ENCODE measurements at places on chromosomes 7 and 10.

- no peak for DNase-seq
Observed at GRCh38 chr7:44625526-44626471, 19.4 kb downstream of the OGDH start.

GRCh38 chr10:129756912-129757901, 206.9 kb downstream of the EBF3 start:
- peak; percentile 9 for DNase-seq

- DNase-seq = no peak
Observed at GRCh38 chr10:114303556-114303955, 64.5 kb downstream of the VWA2 start.

GRCh38 chr7:51590746-51591145, 274.1 kb upstream of the COBL start:
- DNase-seq = no peak

- peak; percentile 51 for DNase-seq
Observed at GRCh38 chr10:100996678-100997359, 2.8 kb upstream of the LZTS2 start.

- DNase-seq = no peak
Observed at GRCh38 chr7:139696552-139696951, 81.2 kb downstream of the HIPK2 start.

- DNase-seq = no peak
Observed at GRCh38 chr7:155222061-155222460, 75.6 kb upstream of the INSIG1 start.

GRCh38 chr7:113217314-113217713, 99.0 kb upstream of the SMIM30 start:
- no peak for DNase-seq

GRCh38 chr7:134502463-134503371, 24.6 kb upstream of the AKR1B10 start:
- DNase-seq = no peak

DNA sequence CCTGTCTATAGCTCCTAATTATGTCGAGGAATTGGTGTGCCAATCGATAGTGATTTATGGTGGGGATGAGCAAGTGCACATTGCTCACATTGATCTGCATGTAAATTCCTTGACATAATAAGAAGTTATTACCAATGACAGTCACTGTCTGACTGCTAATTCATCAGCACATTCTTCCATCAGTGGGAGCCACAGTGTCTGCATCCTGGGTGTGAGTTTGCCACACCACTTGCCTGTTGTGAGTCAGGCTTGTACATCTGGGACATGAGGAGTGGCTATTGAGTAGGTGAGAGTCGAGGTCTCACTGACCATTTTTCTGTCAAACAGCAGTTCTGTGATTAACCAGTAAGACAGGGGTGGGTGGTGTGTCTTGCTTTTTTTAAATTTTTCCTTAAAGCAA, 263.4 kb downstream of the LRMDA start:
- DNase-seq = no peak

DNA sequence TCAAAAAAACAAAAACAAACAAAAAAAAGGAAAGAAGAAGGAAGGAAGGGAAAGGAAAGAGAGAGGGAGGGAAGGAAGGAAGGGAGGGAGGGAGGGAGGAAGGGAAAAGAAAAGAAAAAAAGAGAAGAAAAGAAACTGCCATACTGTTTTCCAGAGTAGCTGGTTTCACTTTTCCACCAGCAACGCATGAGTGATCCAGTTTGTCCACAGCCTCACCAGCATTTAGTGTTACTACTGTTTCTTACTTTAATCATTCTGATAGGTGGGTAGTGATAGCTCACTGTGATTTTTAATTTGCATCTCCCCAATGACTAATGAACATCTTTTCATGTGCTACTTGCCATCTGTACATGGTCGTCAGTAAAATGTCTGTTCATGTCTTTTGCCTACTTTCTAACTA, 9.6 kb downstream of the GSTK1 start:
- DNase-seq = no peak

DNA sequence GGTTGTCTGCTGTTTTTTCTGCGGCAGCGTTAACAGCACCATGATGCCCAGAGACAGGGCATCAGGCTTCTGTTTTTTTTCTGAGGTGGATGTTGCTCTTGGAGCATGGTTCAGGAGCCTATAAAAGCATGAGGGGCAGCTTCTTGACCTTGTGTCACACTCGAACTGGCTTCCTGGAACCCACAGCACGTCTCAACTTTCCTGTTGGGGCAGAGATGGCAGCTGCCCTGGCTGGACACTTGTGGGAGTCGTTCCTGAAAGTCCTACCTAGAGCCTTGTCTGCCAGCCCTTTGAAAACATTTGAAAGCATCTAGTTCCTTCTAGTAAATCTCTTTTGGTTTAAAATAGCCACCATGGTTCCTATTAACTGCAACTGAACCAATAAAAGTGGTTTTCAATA, 28.9 kb upstream of the PRKAG2 start:
- no peak for DNase-seq

DNA sequence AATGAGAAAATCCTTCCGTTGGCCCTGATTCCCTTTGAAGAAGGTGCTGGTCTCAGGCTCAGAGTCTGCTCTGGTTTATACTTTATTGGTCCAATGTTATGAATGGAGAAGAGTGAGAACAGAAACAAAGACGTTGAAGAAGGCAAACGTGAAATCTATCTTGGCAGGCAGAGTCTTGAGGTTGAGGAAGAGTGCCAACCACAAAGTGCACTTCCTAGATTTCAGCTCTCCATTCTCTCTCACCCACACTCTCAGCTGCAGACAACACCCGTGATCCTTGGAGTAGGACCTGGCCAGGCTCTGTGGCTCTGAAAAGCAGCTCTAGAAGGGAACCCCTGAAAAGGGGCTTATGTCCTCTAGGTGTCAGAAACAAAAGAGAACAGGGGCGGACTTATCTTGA, 128.9 kb upstream of the PLXNA4 start:
- no peak for DNase-seq

DNA sequence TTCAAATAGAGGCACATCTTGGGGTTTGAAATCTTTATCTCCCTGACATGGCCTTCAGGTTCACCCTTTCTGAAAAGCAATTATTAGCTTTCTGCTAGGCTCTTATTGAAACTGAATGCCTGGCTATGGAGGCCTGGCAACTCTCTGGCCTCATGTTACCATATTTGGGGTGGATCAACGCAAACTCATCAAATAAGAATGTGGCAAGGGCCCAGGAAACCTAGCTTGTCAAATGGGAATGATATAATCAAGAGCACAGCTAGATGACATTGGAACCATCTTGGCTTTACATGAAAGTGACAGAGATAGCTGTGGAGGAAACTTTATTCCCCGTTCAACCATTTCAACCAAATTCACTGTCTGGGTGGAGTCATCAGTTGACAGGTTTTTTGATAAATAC, 202.8 kb upstream of the SMIM30 start:
- no peak for DNase-seq

- DNase-seq = no peak
Observed at GRCh38 chr7:36506820-36507219, 117.2 kb downstream of the ANLN start.

DNA sequence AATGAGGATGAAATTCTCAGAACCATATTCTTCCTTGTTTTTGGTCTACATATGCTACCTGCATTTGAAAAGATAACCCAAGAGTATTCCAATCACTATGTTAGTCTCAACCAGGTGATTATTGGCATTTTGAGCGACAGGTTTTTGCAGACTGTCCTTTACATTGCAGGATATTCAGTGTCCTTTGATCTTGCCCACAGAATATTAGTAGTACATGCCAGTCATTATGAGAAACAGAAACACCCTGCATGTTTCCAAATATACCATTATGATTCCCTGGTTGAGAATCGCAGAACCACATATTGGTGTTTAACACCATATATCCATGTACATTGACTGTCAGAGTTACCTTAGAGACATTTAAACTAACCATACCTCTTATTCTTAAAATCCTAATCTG, 30.6 kb downstream of the TMEM243 start:
- no peak for DNase-seq

DNA sequence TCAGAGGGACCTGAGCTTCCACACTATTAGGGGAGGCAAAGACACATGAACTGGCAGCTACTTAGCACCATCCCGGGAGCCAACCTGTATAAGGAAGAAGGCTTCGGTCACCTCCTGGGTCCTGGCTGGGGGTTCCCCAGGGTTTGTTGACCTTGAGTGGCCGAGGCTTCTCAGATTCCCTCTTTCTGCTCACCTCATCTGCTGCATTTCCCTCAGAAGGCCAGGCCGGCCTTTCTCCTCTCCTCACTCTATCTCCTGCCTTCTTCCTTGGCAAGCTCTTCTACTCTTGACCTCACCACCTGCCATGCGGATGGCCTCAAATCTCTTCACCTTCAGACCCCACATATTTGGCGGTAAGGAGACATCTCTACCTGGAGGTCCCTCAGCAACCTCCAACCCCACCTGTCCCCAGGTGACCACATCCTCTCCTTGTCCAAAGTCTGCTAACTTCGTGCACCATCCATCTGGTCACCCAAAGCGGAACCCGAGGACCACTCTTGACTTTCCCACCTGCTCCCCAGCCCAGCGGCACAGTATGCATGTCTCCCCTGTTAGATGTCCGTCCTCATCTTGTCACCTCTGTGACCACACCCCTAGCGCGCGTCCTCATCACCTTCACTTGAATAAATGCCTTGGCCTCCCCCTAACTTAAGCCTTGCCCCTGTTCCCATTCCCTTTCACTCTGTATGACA, 133.8 kb upstream of the UNC5B start:
- no peak for DNase-seq
